CD4-positive, alpha-beta memory T cell (primary cell): ENCODE measurements at places on chromosomes 4 and X. TPM values are rescaled to one million over a fixed set of nuclear protein-coding genes. Genes with fewer than 3 reads are reported as not detected.

GRCh38 chr4:68344049-68344448, 5.8 kb downstream of the YTHDC1 start:
- no peaks in the 10 kb centered on the region for H3K27me3 ChIP-seq
- no peak for DNase-seq
- no peaks in the 10 kb centered on the region for H3K36me3 ChIP-seq
- H3K27ac ChIP-seq: no peak overlapping the region
- H3K4me3 ChIP-seq: no peak overlapping the region

- DNase-seq: no peak
- H3K27ac ChIP-seq: no peak overlapping the region
- H3K4me1 ChIP-seq: no peaks in the 10 kb centered on the region
- H3K4me3 ChIP-seq: no peak overlapping the region
Observed at GRCh38 chrX:45347877-45348276, 147.2 kb upstream of the DIPK2B start.

The SEPTIN6 gene
- 112 TPM for polyA plus RNA-seq

GRCh38 chrX:150616863-150617198, 48.4 kb downstream of the MTM1 start:
- no peak overlapping the region for H3K4me3 ChIP-seq
- H3K36me3 ChIP-seq: peaks cover 11% of the 10 kb centered on the region
- no peaks in the 10 kb centered on the region for H3K27me3 ChIP-seq
- no peak for DNase-seq
- H3K27ac ChIP-seq: no peak overlapping the region

DNA sequence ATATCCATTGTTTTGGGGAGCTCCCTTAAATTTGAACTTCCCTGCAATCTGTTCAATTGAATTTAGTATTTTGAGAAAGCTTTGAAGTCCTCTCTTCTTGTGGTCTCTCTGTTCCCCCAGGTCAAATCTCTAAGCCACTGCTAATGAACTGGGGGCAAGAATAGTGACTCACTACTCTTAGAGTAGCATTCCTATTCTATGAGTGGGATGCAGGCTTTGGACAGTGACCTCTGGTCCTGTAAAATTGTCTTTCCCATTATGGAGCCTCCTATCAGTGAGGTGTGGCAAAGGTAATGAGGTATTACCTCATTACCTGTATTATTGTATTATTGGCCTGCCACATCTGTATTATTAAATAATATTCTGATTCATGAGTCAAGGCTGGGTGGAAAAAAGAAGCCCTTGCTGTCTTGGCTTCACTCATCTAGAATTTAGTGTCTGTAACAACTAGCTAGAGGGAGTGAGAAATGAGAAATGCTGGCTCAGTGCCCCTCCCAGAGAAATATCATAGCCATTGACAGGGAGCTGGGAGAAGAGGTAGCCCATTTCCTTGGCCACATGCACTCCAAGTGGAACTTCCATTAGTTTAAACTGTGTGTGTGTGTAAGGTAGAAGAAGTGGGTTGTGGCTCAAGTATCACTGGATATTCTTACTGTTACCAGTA, 393.9 kb upstream of the CTSO start:
- H3K4me1 ChIP-seq: no peaks in the 10 kb centered on the region
- no peaks in the 10 kb centered on the region for H3K36me3 ChIP-seq

DNA sequence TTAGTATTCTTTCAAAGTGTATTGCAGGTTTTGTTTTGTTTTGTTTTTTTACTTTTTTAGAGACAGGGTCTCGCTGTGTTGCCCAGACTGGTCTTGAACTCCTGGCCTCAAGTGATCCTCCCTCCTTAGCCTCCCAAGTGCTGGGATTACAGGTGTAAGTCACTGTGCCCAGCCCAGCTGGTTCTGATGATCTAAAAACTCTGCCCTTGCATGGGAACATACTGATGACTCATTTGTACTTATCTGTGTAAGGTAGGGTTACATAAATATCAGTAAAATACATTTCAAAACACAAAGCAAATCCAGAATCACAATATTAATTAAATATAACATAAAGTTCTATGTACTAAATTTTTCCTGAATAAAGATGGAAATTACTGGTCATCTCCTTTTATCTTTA, 7.4 kb upstream of the SLC9B1 start:
- no peaks in the 10 kb centered on the region for H3K4me1 ChIP-seq
- no peak overlapping the region for H3K4me3 ChIP-seq
- DNase-seq: no peak
- peaks cover 7% of the 10 kb centered on the region for H3K36me3 ChIP-seq
- H3K27me3 ChIP-seq: no peaks in the 10 kb centered on the region

DNA sequence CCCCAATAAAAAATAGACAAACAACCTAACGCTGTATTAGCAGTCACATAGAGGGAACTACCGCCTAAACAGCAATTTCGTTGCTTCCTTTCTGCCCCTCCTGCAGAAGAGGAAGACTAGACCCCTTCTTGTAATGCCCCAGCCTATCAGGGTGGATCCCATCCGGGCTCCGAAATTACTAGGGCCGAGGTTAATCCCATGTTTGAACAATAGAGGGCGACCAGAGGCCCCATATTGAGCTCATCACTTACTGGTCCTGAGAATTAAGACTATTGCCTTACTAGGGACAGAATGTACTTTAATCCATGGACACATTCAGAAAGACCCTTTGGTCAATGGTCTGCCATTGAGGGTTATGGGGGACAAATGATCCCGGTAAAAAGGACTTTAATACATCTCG, 11.8 kb upstream of the ZNF630 start:
- H3K27me3 ChIP-seq: no peaks in the 10 kb centered on the region
- no peak overlapping the region for H3K4me3 ChIP-seq
- peak; percentile 40 for DNase-seq
- no peak overlapping the region for H3K27ac ChIP-seq
- H3K4me1 ChIP-seq: no peaks in the 10 kb centered on the region

DNA sequence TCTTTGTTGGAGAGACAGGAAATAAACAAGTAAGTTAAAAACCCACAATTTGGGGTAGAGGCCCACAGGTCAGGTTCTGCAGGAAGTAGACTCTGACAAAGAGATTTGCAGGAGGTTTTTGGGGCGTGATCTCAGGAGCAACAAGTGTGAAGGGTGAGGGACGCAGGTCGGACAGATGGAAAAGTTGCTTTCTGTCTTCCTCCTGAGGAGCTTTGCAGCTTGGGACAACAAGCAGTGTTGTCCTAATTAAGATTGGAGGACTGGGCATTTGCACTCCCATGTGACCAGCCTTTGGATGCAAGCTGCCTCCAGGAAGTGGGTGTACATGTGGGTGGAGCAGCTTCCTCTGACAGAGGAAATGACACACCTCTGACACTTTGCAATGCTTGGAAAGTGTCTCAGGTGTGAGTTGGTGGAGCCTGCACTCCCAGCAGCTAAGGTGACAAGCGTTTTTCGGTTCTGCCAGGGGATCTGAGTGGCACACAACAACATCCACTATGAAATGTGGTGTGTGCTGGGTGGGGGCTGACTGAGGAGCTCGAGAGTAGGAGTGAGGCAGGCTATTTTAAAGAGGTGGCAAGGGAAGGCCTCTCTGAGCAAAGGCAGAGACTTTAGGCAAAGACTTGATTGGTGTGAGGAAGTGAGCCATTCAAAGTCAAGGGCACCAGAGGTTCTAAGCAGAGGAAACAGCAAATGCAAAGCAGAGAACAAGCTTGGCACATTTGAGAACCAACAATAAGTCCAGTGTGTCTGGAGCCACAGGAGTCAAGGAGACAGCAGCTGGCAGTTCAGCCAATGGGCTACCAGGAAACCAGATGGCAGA, 339.8 kb upstream of the GATB start:
- H3K27ac ChIP-seq: peak overlapping the region; percentile 78
- no peaks in the 10 kb centered on the region for H3K27me3 ChIP-seq
- DNase-seq: peak; percentile 95
- H3K4me1 ChIP-seq: peaks cover 95% of the 10 kb centered on the region

DNA sequence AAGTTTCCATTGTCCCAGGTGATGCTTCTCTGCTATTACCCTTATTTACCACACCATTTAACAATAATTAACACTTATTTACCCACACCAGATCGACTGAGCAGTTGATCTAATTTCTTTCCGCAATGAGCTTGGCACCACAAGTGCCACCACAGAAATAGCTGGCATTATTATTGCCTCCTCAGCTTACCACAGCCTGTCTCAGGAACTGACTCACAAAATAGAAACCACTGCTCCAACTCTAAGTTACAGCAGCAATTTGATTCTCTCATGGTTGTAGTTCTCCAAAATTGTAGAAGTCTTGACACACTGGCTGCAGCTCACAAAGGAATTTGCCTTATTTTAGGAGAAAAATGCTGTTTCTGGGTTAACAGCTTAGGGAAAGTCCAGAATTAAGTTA, 22.5 kb downstream of the ZNF721 start:
- H3K36me3 ChIP-seq: peaks cover 4% of the 10 kb centered on the region
- H3K4me1 ChIP-seq: peaks cover 11% of the 10 kb centered on the region
- H3K4me3 ChIP-seq: no peak overlapping the region
- DNase-seq: no peak
- no peaks in the 10 kb centered on the region for H3K27me3 ChIP-seq
- H3K27ac ChIP-seq: no peak overlapping the region

- DNase-seq: no peak
- H3K36me3 ChIP-seq: no peaks in the 10 kb centered on the region
- no peak overlapping the region for H3K4me3 ChIP-seq
- H3K27me3 ChIP-seq: no peaks in the 10 kb centered on the region
- H3K27ac ChIP-seq: no peak overlapping the region
Observed at GRCh38 chrX:149274516-149275105, 230.5 kb downstream of the IDS start.

- DNase-seq: no peak
- no peak overlapping the region for H3K27ac ChIP-seq
- H3K4me3 ChIP-seq: no peak overlapping the region
- H3K27me3 ChIP-seq: no peaks in the 10 kb centered on the region
- peaks cover 39% of the 10 kb centered on the region for H3K4me1 ChIP-seq
Observed at GRCh38 chr4:184479516-184479950, 5.2 kb upstream of the IRF2 start.

DNA sequence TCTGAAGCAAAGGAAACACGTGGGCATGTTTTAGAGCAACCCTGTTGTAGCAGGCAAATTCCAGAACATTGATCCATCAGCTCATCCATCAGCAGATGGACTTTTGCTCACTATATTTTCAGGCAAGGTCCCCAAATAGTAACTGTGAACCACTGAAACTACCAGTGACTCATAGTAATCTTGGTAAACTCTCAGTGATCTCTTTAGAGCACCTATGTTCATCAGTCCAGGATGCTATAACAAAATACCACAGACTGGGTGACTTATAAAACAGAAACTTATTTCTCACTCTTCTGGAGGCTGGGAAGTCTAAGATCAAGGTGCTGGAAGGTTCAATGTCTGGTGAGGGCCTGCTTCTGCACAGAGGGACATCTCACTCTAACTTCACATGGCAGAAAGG, 28.9 kb upstream of the BTC start:
- no peak overlapping the region for H3K27ac ChIP-seq
- no peak for DNase-seq
- H3K36me3 ChIP-seq: no peaks in the 10 kb centered on the region

- H3K27me3 ChIP-seq: no peaks in the 10 kb centered on the region
- no peaks in the 10 kb centered on the region for H3K4me1 ChIP-seq
- H3K36me3 ChIP-seq: no peaks in the 10 kb centered on the region
Observed at GRCh38 chrX:153450949-153451277, 5.1 kb upstream of the TREX2 start.

GRCh38 chrX:134632355-134632754, 25.9 kb downstream of the PLAC1 start:
- H3K27me3 ChIP-seq: no peaks in the 10 kb centered on the region
- DNase-seq: no peak
- H3K36me3 ChIP-seq: no peaks in the 10 kb centered on the region
- no peak overlapping the region for H3K27ac ChIP-seq
- H3K4me1 ChIP-seq: no peaks in the 10 kb centered on the region
